CD4-positive, alpha-beta T cell treated with Interleukin-6 at 100 ng/mL for 8 hours (primary cell): ENCODE measurements at places on chromosomes 2 and 18.

DNA sequence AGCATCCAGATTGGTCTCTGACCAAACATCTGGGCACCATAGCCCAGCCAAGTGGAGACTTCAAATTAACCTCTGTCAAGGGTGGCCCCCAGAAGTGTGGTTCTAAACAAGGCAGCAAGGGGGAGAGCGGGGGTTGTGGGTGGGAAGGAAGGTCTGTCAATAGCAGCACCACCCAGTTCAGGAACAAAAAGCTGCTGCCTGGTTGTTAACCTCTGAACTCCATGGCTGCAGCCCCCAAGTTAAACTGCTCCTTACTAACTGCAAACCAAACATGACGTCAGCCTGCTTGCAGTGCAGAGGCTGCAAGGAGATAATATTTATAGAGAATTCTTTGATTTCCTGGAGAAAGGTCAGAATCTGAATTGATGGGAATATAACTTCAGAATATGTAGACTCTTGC lies 76.5 kb downstream of the ARL4C start:
- DNase-seq: no peak

- no peak for DNase-seq
These were observed 48.0 kb downstream of the STRN start for GRCh38 chr2:36918307-36918706.

DNA sequence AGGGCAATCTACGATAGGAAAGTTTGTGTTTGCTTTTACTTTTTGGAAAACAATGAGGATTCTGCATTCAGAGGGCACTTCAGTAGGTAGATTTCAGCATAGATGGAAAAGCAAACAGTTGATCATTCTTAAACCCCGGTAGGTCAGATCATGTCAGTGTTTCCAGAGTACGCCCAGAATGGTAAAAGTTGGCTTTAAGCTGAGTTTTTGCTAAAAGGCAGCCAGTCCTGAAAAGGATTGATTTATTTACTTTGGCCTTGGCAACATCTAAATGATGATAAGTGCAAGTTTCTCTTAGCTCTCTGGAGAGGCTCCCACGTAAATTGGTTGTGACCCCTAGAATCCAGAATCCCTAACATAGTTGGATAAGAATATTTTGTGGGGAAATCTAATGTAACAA lies 168.0 kb downstream of the DIS3L2 start:
- DNase-seq: no peak

DNA sequence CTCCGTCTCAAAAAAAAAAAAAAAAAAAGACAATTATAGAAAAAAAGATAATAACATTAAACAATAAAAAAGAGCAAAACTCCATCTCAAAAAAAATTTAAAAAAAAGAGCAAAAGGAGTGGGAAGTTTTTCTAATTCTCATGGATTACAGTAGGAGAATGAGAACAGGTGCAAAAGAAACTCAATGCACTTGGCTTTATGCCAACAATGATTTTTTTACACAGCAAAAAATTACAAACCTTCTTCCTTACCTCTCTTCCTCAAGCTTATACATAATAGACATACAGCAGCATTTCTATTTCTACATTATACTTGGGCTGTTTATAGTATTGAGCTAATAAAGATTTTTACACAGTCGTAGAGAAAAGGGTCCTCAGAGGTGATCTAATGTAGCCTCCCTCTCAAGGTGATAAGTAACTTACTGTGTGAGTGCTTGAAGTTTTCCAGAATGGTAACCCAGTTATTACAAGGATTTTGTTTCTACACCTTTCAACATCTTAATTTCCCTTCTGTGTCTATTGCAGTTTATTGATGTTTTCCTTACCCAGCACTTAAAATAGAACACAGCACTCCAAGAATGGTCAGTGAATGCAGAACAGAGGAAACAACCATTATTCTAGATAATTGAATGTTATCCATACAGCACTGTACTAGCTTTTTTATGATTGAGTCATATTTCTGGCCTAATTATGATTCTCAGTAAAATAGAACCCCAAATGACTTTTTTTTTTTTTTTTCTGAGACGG lies 34.9 kb upstream of the RNF138 start:
- no peak for DNase-seq

GRCh38 chr2:25043241-25043867 lies 1.5 kb downstream of the EFR3B start:
- DNase-seq: no peak

DNA sequence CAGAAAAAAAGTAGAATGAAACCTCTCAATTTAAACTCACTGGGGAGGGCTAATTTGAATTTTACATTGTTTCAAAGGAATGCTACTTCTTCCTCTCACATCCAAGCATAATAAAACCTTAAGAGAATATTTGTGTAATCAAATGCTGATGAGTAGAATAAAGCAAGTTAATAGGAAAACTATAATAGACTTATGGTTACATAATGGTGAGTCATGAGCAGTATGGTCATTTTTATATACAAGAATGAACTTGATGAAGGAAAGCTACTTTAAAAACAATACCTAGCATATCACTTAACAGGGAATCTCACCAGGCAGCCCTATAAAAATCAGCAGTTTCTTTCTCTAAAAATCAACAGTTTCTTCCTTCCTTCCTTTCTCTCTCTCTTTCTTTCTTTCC lies 80.3 kb downstream of the VSNL1 start:
- no peak for DNase-seq
